NCI-H2081 (cell line): ENCODE measurements at places on chromosomes 7 and 10.

DNA sequence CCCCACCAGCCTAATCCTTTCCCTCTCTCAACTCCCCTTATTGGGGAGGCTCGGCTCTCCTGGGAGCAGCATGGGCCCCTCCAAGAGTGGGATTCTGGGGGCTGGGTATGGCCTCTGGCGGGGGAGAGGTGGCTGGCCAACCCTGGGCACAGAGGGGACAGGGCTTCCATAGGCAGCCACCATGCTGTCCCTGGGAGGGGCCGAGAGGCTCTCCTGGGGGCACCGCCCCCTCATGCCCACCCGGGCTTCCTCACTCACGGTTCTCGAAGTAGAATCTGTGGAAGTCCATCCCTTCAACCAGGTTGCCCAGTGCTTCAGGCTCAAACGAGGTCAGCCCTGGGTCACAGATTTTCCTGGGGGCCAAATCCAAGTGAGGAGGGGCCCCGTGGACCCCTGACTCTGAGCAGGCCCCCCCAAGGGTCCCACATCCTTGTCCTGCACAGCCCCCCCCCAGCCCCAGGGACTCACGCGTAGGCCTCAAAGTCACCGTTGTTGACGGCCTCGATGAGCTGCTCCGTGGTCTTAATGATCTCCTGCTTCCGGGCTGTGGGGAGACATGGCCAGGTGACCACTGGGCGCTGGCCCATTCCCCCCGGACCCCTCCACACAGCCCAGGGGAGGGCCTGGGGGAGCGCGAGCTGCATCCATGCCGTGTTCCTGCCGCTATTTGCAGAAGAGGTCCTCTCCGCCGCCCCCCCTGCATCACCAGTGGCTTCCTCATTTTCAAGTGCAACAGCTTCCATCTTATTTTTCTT is 19.8 kb downstream of the YKT6 start:
- DNase-seq: no peak

DNA sequence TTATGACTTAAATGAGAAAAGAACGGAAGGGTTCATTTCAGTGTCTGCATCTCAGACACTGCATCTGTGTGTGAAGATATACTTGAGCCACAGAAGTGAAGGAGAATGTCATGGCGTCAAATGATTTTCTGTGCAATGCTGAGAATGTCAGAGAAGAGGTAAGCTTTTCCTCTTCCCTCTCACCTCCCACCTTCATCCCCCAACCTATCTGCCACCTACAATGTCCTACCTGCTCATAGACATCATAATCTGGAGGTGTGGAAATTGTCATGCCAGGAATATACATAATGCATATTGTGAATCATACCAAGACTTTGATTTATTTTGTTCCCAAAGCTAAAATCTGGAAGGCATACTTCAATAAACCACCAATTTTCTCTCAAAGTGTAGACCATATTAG is 53.7 kb downstream of the CTTNBP2 start:
- no peak for DNase-seq

GRCh38 chr7:150931199-150931869 is 46.8 kb downstream of the KCNH2 start:
- DNase-seq: peak; percentile 65

DNA sequence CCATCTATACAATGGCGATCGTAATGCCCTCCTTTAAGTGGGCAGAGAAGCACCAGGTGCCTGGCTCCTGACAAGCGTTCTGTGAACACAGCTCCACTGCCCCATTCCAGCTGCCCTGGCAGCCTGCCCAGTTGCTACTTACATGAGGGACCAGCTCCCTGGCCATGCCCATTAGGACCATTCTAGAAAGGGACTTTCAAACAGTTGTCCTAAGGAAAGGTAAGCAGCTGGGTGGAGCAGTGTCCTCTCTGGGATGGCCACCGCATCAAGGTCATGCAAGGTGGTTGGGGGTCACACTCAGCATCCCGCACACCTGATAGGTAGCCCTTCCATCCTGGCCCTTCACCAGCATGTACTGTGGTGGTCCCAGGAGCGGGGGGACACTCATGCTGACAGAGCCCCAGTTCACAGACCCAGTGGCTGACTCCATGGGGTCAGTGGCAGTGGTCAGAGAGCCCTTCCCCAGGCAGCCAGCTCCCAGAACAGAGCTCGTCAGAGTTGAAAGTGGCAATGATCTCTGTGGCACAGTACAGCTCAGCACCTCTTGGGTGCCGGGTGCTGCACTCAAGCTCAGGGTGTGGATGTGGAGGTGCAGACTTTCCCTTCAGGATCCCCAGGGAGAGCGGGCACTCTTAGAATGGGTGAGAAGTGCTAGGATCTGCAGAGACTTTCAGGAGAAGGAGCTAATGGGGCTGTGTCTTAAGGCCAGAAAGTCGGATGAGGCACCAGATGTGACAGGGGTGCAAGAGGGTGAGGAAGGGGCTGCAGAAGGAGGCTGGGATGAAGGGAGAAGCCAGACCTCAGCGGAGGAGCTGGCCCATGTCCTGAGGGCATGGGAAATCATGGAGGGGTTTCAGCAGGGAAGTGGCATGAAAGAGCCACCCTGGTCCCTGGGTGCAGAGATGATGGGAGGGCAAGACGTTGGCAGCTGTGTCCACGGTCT is 10.9 kb downstream of the MMRN2 start:
- DNase-seq: peak; percentile 35

DNA sequence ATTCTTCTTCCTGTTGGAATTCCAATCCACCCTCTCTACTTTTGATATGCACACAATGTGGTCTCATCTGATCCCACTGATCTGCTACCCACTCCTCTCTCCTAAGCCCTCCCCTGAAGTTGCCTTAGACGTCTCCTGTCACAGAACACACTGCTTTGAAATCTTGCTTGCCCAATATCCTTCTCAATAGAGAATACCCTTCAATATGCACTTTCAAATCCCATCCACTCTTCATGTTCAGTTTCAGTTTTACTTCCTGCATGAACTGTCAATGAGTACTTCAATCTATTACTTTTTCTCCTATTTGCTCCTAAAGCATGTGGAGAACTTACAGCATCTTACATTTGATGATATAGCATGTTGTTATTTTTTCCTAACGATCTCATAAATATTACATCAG is 93.5 kb downstream of the UPF2 start:
- DNase-seq: no peak

- no peak for DNase-seq
These were observed 56.3 kb upstream of the TMEM72 start for GRCh38 chr10:44854693-44855350.

DNA sequence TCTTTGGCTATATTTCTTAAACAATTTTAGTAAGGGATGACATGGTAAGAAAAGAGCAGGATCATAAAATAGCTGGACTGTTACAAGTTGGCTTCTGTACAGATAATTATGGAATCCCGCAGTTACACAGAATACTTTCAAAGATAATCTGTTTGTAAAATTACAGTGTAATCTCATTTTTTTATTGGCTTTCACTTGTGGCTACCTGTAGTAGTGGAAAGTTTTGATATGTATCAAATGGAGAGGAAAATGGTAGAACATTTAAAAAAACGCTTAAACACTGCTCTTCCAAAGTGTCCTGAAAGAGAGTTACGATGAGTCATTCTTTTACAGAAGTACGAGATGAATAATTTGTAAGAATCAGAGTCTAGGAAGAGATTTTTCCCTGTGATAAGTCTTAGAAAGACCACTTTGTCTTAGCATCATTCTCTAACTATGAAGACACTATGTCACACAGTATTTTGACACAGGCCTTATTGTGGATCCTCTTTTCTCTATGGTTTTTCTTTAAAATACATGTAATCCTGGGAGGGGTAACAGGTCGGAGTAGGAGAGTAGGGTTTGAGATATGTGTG is 215.0 kb upstream of the DKK1 start:
- no peak for DNase-seq

GRCh38 chr10:96482815-96483588 is 30.7 kb downstream of the TLL2 start:
- DNase-seq: no peak

- DNase-seq: no peak
These were observed 344.8 kb upstream of the NFE2L3 start for GRCh38 chr7:25807086-25807611.
